ENCODE measurements at places on chromosomes 1 and 21. TPM values are rescaled to one million over a fixed set of nuclear protein-coding genes. Genes with fewer than 3 reads are reported as not detected.

- DNase-seq: no peak
Measured at GRCh38 chr1:25718732-25719131, 81.3 kb upstream of the SELENON start.

GRCh38 chr1:211259638-211260126, 516 bp downstream of the RCOR3 start:
- DNase-seq: peak; percentile 86

DNA sequence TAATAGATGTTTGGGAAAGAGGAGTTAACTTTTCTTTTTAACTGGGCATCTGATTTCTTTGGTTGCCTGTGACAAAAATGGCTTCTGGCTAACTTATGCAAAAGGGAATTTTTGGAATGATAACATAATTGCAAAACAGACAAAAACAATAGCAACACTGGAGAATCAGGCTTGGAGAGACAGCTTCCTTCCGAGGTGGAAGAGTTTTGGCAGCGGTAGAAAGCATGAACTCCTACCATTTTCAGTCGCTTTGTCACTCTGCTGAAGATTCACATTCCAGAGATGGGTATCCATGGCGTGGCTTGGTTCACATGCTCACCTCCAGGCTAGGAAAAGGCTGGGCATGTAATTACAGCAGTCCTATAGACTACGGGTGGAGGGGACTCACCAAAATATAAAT, 17.2 kb upstream of the FGGY start:
- no peak for DNase-seq

DNA sequence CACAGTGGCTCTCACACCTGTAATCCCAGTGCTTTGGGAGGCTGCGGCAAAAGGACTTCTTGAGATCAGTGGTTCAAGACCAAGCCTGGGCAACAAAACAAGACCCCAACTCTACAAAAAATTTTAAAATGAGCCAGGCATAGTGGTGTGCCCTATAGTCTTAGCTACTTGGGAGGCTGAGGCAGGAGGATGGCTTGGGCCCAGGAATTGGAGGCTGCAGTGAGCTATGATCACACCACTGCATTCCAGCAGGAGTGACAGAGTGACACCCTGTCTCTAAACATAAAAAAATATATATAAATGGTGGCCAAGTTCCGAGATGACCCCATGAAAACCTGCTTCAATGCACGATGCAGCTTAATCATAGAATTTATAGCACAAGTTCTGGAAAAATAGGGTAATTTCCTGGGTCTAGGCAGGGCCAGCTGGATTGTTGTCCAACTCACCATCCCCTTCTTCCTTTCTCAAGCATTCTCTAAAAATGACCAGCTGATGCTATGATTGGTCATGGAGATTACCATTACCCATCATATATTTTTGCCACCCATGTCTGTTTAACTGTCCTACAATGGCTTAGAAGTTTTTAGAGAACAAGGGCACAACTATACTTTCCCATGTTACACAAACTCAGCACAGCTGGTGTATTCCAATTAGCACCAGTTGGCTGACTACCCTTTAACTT, 5.3 kb upstream of the GNPAT start:
- DNase-seq: no peak

DNA sequence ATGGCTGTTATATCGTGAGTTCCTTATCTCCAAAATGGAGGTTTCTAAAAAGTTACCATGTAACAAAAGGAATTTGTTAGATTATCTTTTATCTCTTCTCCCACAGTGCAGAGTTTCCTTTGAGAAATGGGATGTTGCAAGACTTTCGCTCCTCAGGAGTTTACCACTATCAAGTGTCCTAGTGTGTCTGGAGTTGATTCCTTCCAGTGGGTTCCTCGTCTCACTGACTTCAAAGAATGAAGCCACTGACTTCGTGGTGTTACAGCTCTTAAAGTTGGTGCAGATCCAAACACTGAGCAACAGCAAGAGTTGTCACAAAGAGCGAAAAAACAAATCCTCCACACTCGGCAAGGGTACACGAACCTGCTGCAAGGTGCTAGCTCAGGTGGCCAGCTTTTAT, 37.0 kb downstream of the SPAG17 start:
- DNase-seq: no peak

DNA sequence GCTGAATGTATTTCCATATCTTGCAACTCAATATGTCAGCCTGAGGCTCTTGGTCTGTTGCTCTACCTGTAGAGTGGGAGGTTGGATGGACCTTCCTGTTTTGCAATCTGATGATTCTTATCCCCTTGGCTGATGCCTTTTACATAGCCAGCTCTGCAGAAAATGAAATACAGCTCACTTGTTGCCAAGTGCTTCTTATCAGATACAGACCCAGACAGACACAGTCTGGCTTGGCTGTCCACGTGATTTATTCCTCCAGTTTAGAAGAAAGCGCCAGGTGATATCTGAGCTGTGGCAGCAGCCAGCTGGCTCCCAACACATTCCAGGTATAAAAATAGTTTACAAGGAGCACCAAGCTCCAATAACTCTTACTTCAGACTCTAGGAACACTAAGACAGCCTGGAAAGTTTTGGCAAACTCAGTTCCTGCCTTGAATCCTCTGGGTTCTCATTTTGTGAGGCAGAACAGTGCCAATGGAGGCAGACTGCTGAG, 479.2 kb upstream of the USP24 start:
- no peak for DNase-seq

The KIF21B gene
- total RNA-seq: 14.1 TPM

The HOOK1 gene
- 9.1 TPM for total RNA-seq

The SH2D1B gene
- not detected for total RNA-seq

The KRTAP22-2 gene
- not detected for total RNA-seq

The FLVCR1 gene
- total RNA-seq: 50.6 TPM

Measured in H7 (cell line).